ENCODE measurements at places on chromosomes 7 and 10.
A peak's percentile ranks its signal among the peaks of the same experiment; 100 is the strongest.

- no peaks in the 10 kb centered on the region for H3K27me3 ChIP-seq
- peak; percentile 11 for DNase-seq
- H3K4me1 ChIP-seq = no peaks in the 10 kb centered on the region
- H3K4me3 ChIP-seq = no peak overlapping the region
- H3K27ac ChIP-seq = no peak overlapping the region
- no peaks in the 10 kb centered on the region for H3K36me3 ChIP-seq
These were observed 169.6 kb downstream of the ELFN1 start for GRCh38 chr7:1839701-1840100.

DNA sequence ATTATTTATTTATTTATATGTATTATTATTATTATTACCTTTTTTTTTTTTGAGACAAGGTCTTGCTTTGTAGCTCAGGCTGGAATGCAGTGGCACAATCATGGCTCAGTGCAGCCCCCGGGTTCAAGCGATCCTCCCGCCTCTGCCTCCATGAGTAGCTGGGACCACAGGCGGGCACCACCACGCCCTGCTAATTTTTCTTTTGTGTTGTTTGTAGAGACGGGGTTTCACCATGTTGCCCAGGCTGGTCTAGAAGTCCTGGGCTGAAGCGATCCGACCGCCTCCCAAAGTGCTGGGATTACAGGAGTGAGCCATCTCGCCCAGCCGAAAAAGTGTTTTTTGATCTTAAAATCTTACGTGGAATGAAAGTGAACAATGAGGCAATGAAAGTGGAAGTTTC is 79.4 kb upstream of the C1GALT1 start:
- H3K36me3 ChIP-seq = no peaks in the 10 kb centered on the region
- no peak for DNase-seq
- peaks cover 24% of the 10 kb centered on the region for H3K4me1 ChIP-seq
- H3K27ac ChIP-seq = no peak overlapping the region
- peak overlapping the region; percentile 30 for H3K4me3 ChIP-seq

- no peaks in the 10 kb centered on the region for H3K27me3 ChIP-seq
- peak; percentile 71 for DNase-seq
- H3K27ac ChIP-seq = no peak overlapping the region
- no peaks in the 10 kb centered on the region for H3K4me1 ChIP-seq
- no peaks in the 10 kb centered on the region for H3K36me3 ChIP-seq
- H3K4me3 ChIP-seq = peak overlapping the region; percentile 8
These were observed 44.2 kb downstream of the ZCCHC24 start for GRCh38 chr10:79401015-79401921.

DNA sequence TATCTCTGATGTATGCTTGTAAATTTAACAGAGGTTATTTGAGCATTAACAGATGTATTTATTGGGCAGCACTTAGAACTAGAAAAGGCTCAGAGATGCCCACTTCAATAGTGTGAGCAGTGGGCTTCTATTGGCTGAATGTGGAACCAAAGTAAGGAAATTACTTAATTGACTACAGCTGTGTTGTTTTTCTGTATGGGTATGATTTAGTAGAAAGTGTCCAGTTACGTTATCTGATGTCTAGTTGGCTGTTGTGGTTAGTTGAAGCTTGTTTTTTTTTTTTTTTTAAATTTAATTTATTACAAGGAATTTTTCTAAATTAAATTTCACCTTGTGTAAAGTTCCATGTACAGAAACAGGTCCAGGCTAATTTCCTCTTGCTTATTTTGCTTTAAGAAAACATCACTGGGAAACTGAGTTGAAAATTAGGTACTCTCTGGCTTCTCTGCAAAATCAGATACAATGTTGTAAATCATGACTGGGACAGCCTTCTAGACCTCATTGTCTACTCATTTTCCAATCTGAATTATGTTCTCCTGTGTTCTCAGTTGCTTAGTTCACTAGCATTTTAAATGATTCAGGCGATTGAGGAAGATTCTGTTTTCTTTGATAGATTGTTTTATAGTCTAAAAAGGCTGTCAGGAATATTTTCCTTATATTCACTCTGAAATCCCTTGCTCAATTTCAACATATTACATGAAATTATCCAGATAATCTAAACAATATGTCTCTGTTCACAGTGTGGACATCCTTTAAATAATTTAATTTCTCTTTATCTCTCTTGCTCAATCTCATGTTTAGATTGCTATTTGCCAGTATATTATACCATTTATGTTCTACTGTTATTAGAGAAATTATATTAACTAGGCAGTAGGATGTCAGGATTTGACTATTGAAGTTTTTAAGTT is 53.0 kb downstream of the PHF14 start:
- H3K4me3 ChIP-seq = no peak overlapping the region
- H3K4me1 ChIP-seq = no peaks in the 10 kb centered on the region
- DNase-seq = no peak

- H3K27me3 ChIP-seq = no peaks in the 10 kb centered on the region
- no peak overlapping the region for H3K4me3 ChIP-seq
- DNase-seq = no peak
- no peaks in the 10 kb centered on the region for H3K4me1 ChIP-seq
- peaks cover 6% of the 10 kb centered on the region for H3K36me3 ChIP-seq
These were observed 126.9 kb downstream of the MGMT start for GRCh38 chr10:129593953-129594352.

DNA sequence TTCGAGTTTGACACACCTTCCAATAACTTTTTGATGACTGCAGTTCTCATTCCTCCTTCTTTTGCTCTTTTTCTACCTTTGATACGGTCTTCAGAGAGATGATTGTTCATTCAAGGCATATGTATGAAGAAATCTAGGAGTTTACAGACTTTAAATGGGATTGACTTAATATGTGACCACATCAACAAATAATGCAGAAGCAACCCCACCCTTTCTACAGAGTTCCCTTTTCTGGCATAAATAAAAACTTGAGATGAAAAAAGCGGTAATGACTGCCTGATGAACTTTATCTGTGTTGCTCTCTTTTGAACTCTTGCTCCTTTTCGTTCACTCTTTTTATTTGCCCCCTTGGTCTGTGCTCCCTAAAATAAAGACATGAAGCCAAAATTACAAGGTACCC is 161.7 kb downstream of the C7orf25 start:
- no peak overlapping the region for H3K27ac ChIP-seq
- H3K4me3 ChIP-seq = no peak overlapping the region
- DNase-seq = no peak
- H3K36me3 ChIP-seq = no peaks in the 10 kb centered on the region
- H3K4me1 ChIP-seq = peaks cover 10% of the 10 kb centered on the region

- H3K4me3 ChIP-seq = peak overlapping the region; percentile 75
- peak overlapping the region; percentile 93 for H3K27ac ChIP-seq
- peaks cover 59% of the 10 kb centered on the region for H3K27me3 ChIP-seq
These were observed 2.2 kb downstream of the MEOX2 start for GRCh38 chr7:15684111-15684800.

GRCh38 chr10:93073539-93074146 is at the start of gene CYP26A1:
Gene CYP26A1, plus strand, starts transcription at chr10:93073893. Its CDS starts 42 bp downstream, at chr10:93073935.
- H3K27ac ChIP-seq = no peak within 1 kb of the TSS
- H3K36me3 ChIP-seq = no peaks in the 10 kb centered on the region
- no peak for DNase-seq
- peaks cover 98% of the 10 kb centered on the region for H3K27me3 ChIP-seq
- peaks cover 45% of the 10 kb centered on the region for H3K4me1 ChIP-seq
- H3K4me3 ChIP-seq = peak within 1 kb of the TSS; percentile 62

GRCh38 chr10:73758704-73759511 is 14.7 kb downstream of the SEC24C start:
- H3K27ac ChIP-seq = no peak overlapping the region
- no peaks in the 10 kb centered on the region for H3K27me3 ChIP-seq
- peaks cover 83% of the 10 kb centered on the region for H3K36me3 ChIP-seq
- H3K4me1 ChIP-seq = peaks cover 8% of the 10 kb centered on the region
- DNase-seq = no peak

GRCh38 chr7:80533287-80533686 is 21.4 kb upstream of the GNAT3 start:
- H3K27ac ChIP-seq = no peak overlapping the region
- no peak for DNase-seq
- H3K27me3 ChIP-seq = no peaks in the 10 kb centered on the region
- H3K4me1 ChIP-seq = peaks cover 11% of the 10 kb centered on the region
- H3K4me3 ChIP-seq = no peak overlapping the region
- H3K36me3 ChIP-seq = no peaks in the 10 kb centered on the region

DNA sequence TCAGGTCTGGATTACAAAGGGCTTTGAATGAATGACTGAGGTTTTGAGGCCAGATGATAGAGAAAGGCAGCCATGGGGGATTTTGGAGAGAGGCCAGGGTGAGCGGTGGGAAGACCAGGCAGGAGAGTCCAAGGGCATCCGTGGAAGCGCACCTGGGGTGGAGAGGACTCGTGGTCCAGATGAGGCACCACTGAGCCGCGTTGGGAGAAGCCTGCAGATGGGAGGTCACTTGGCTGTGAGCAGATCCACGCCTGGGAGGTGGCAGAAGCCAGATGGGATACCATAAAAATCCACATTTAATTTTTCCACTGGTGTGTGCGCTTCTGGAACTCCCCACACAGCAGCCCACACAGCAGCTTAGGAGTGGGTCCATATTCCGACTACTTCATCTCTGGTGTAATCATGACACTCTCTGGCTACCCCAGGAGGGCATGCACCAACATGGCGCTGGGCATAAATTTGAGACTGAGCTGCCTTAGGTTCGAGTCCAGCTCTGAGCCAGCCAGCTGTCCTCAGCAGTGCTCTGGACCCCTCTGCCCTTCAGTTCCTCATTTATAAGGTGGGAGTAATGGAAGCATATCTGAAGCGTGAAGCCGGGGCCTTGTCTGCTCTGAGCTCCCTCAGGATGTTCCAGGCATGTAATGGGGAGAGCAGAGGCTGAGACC is 90.2 kb upstream of the FAM20C start:
- H3K27me3 ChIP-seq = peaks cover 12% of the 10 kb centered on the region
- no peak overlapping the region for H3K27ac ChIP-seq
- H3K4me3 ChIP-seq = no peak overlapping the region
